ENCODE measurements at places on chromosomes 12 and 14.
A peak's percentile ranks its signal among the peaks of the same experiment; 100 is the strongest.

- DNase-seq, result peak; percentile 60
Observed at GRCh38 chr12:46071769-46072624, 81.6 kb upstream of the SCAF11 start.

- no peak for DNase-seq
Observed at GRCh38 chr12:52945389-52946232, 3.3 kb upstream of the KRT18 start.

DNA sequence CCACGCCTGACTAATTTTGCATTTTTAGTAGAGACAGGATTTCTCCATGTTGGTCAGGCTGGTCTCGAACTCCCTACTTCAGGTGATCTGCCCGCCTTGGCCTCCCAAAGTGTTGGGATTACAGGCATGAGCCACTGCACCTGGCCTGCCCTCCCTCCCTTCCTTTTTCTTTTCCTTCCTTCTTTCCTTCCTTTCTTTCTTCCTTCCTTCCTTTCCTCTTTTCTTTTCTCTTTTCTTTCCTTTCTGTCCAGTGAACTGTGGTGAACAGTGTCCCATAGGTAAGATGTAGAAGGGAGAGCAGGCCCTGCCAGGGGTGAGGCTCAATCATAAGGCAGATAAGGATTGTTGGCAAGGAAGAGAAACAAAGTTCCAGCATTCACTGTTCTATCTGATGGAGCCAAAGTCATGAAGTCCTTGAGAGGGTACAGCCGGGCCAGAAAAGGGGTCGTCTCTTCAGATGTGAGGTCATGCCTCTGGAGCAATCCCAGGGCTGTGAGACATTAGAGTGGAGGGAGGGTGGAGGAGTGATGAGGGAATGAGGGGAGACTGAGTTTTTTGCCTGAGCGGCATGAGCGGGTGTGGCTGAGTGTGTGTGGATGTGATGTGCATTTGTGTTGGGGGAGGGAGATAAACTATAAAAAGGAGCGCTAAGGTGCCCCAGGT lies 4.2 kb upstream of the MLF2 start:
- DNase-seq, result peak; percentile 46

GRCh38 chr14:106635569-106635968 lies 1109.2 kb downstream of the TMEM121 start:
- no peak for DNase-seq

DNA sequence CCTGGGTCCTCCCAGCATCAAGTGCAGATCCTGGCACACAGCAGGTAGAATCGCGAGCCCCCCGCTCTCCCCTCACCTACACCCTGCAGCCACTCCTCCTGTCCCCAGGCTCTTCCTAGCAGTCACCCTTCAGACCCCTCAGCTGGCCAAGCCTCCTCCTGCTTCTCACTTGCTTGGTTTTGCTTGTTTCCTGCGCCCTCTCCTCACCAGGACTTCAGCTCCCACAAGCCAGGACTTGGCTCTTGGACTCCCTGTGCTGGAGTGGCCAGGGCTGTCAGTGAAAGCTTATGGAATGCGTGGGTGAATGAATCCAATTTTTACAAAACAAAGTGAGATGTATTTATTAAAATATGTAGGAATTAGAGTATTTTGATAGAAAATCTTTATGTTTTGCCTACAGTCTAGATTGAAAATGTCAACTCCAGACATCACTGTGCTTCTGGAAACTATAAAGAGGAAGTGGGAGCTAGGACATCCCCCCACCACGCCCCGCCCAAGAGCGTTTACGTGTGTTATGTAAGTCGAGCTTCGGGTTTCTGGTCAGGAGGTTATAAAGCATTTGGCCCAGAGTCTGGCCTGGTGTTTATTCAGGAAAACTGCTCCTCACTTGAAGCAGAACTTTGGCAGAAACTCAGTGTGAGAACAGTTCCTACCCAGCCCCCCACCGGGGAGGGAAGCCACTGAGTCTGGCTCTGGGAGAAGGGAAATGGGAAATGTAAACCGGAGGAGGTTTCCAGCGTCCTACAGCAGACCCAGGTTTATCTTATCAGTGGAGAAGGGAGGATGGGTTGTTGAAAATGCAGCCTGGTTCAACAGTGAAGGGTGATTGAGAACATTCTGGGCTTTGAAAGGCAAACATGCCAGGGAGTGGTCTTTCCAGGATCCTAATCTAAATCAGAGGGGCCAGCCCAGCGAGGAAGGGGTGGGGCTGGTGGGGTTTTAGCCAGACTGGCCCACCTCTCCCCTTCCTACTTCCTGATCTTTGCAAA lies 8.8 kb downstream of the ALDH2 start:
- DNase-seq, result no peak

- DNase-seq, result no peak
Observed at GRCh38 chr12:6177642-6178358, 22.4 kb upstream of the CD9 start.

GRCh38 chr14:93308686-93309345 lies 24.0 kb downstream of the BTBD7 start:
- no peak for DNase-seq

DNA sequence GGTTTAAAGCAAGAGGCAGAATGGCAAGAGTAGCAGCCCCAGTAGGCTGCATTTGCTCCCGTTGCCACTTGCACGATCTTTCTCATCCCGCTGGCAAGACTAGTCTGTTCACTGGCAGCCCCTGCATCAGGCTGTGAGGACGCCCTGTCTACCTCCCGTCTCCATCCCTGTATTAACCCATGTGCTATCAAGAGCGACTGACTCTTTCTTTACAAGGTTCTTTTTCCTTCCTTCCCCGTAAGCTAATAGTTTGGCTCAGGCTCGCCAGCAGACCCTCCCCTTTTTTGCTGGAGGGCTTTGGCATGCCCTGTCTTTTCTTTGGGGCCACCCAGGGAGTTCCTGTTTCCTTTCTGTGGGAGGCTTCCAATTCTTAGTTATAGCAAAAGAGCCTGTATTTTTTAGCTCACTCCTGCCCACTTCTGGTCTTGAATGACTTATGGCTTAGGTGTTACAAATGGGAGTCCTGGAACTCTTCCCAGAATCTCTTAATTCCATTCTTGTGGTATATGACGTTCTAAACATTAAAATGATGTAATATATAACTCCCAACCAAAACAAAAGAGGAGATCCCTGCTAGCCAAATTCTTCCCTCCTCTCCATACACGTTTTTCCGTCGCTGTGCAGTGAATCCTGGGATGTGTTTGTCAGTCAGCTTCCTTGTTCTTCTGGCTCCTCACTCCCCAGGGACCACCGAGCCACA lies 149.0 kb downstream of the PRKCH start:
- no peak for DNase-seq

DNA sequence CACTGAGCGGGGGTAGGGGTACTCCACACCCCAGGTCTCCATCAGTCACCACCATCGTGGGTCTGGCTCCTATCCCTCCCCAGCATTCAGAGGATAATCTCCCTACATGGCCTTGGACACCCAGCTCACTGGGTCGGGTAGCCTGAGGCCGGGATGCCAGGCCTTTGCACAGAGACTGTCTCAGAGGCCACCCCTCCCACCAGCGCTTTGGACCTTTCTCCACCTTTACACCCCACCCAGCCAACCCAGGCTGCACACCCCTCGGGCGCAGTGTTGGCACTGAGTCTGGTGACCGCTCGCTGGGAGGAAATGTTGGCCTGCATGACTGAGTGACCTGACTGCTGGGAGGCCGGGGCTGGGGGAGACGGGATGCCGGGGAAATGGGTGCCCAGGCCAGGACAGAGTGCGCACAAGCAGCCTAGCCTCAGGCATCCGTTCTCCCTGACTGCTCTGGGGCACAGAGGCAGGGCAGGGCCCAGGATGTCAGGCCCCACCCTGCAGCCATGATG lies 10.6 kb upstream of the LBHD2 start:
- no peak for DNase-seq

- DNase-seq, result no peak
Observed at GRCh38 chr14:97827746-97828145, 1030.6 kb downstream of the VRK1 start.

DNA sequence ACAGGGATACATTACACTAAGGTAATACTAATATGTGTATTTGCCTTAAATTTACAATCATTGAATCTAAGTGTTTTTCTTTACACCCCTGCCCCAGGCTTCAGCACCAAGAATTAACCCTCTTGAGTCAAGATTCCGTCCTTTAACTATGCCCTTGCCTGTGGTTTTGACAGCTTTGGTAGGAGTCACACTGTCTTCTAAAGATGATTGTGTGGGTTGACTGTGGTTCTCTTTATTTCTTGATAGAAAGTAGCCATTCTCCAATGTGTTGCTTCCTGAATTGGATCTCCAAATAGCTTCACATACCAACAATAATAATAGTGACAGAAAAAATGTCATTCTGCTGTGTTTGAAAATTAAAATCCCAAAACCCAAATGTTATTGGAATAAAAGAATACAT lies 3.6 kb downstream of the CLEC7A start:
- no peak for DNase-seq

DNA sequence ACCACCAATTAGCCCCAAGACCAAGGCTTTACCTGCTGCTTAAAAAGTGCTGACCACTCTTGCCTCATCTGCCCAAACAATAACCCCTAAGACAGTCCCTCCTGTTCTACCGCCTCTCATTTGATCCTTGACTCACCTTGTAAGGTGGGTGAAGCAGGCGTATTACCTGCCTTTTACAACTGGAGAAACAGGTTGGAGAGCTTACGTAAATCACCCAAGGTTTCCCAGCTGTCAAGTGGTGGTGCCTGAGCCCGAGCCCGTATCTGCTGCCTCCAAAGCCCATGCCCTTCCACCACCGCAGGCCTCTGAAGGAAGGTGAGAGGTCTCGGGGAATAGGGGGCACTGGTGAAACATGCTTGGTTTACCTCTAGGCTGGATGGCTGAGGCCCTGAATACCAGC lies 36.6 kb downstream of the MAX start:
- DNase-seq, result no peak

GRCh38 chr14:53539489-53540126 lies 386.5 kb upstream of the DDHD1 start:
- no peak for DNase-seq

- no peak for DNase-seq
Observed at GRCh38 chr12:95607642-95608041, 56.4 kb upstream of the USP44 start.

GRCh38 chr14:55430024-55430690 lies 10.3 kb downstream of the TBPL2 start:
- DNase-seq, result peak; percentile 93

DNA sequence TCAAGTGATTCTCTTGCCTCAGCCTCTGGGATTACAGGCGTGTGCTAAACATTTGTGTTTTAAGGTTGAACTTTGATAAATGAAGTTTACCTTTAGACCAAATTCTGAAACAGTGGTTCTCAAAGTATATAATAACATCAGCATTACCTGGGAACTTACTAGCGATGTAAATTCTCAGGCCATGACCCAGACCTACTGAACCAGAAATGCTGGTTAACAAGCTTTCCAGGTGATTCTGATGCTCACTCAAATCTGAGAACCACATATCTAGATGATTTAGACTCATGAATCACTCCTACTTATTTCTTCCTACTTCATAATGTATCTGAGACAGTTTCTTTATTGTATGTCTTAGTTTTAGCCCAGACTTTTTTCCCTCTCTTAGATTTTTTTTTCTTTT lies 43.6 kb downstream of the RAD51B start:
- DNase-seq, result no peak

DNA sequence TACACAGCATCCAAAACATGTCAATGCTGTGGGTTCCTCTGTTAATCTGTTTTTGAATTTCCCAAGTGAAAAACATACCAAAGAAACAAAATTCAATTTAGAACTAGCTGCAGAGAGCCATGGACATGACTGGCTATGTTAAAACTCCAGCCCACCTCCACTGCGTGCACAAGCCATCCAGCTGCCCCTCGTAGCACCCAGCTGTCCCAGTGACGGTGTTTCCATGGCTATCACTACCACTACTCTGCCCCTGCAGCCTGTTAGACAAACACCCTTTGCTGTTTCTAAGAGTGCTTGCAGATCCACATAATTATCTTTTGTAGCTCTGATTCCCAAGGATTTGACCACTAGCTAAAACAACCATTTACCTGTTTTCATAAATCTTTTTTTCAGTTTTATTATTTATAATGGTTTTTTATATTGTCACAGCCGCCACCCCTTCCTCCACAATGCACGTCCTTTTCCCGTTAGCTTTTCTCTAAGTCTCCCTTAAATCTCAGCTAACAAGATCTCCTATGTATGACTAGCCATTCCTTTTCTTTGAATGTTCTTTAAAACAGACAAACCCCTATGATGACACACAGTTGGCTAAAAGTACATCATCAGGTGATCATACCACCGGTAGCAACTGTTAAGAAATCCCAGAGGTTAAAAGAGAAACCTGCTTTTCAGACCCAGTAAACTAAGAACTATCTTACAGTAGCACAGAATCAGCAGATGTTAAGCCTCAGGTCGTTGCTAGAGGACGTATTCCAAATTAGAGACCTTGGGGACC lies 37.8 kb upstream of the NAA30 start:
- no peak for DNase-seq

DNA sequence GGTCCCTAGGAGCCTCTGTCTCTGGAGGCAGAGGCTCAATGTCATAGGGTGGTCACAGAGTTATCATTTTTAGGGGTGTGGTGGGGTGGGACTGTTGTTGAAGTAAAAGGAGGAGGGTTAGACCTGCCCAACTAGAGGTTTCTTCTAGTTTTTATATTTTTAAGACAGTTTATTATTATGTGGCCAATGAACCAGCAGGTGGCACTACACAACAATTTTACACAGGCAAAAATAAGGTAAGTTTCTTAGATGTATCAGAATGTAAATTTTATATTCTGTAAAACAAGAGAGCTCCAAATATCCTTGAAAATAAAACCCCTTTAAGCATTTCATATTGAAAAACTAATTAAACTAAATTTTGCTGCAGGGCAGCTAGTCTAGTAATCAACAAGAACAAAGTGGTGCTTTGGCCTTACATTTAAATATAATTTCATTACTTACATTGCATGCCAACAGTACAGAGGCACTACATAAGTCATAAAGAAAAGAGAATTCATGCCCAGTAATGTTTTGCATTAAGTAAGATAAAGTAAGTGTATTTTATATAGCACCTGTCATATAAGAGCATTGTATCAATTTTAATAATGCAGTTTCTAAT lies 22.2 kb upstream of the OVCH1 start:
- DNase-seq, result peak; percentile 15

- DNase-seq, result no peak
Observed at GRCh38 chr14:79279645-79280597, 931.4 kb downstream of the DIO2 start.

DNA sequence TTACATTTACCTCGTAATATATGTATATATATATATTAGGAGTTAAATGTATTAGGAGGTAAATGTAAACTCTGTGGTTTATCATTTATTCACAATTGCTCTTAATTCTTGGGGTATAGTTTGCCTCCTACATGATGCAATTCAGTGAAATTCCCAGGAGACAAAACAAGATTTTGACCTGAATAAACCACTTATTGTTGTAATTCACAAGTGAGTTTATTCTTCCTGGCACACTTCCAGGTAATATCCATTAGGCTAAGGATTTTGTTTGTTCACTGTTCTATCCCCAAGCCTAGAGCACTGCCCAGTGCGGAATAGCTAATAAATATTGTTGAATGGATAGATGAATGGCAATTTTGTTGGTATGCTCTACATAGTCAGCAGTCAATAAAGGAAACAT lies 3.0 kb downstream of the SMIM10L1 start:
- no peak for DNase-seq

- DNase-seq, result no peak
Observed at GRCh38 chr12:56103823-56104108, 593 bp upstream of the PA2G4 start.
